ENCODE measurements at places on chromosomes 3 and 15. TPM values are rescaled to one million over a fixed set of nuclear protein-coding genes. Genes with fewer than 3 reads are reported as not detected.

SPINK8 gene
- total RNA-seq, result not detected

ADGRG7 gene
- not detected for total RNA-seq

GOLGB1 gene
- 14.3 TPM for total RNA-seq

PODXL2 gene
- total RNA-seq, result 7.1 TPM

GADL1 gene
- total RNA-seq, result not detected

RTP3 gene
- not detected for total RNA-seq

MESP1 gene
- total RNA-seq, result 0.45 TPM

RNF7 gene
- total RNA-seq, result 73.3 TPM

KLHL40 gene
- total RNA-seq, result not detected

THPO gene
- total RNA-seq, result not detected

Data from bronchus fibroblast of lung (primary cell).